ENCODE measurements at places on chromosomes 3 and 15. TPM values are rescaled to one million over a fixed set of nuclear protein-coding genes. Genes with fewer than 3 reads are reported as not detected.

DNA sequence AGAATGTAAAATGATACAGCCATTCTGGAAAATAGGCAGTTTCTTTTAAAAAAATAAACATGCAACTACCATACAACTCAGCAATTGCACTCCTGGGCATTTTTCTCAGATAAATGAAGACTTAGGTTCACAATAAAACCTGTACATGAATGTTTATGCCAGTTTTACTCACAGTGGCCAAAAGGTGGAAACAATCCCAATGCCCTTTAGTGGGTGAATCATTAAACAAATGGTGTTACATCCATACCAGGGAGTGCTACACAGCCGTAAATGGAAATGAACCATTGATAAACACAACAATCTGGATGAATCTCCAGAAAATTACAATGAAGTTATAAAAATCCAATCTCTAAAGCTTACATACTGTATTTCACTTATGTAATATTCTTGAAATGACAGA is 140.3 kb downstream of the ADAMTSL3 start:
- no peak for DNase-seq

Gene IL12A
- 0.32 TPM for total RNA-seq

DNA sequence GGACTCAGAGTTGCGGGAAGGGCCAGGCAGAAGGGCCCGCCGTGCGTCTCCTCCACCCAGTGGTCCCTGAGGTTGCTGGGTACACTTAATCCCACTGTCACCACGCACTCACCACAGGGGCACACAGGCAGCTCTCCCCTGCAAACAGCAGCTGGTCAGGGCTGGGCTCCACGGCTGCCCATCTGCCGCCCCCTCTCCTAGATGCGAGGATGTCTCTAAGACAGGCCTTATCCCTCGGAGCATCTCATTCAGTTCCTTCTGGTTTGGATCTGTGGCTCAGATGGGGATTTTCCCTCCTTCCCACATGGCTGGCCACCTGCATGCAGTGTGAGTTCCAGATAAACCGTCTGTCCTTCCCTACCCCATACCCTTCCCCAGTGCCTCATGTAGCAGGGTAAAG is 26.3 kb downstream of the MRPS11 start:
- DNase-seq = no peak

Gene ZNF774
- total RNA-seq = 4.9 TPM

GRCh38 chr3:143597774-143598652 is 250.3 kb downstream of the SLC9A9 start:
- DNase-seq = no peak

Gene MORC1
- not detected for total RNA-seq

Gene PPIP5K1
- 11.3 TPM for total RNA-seq

DNA sequence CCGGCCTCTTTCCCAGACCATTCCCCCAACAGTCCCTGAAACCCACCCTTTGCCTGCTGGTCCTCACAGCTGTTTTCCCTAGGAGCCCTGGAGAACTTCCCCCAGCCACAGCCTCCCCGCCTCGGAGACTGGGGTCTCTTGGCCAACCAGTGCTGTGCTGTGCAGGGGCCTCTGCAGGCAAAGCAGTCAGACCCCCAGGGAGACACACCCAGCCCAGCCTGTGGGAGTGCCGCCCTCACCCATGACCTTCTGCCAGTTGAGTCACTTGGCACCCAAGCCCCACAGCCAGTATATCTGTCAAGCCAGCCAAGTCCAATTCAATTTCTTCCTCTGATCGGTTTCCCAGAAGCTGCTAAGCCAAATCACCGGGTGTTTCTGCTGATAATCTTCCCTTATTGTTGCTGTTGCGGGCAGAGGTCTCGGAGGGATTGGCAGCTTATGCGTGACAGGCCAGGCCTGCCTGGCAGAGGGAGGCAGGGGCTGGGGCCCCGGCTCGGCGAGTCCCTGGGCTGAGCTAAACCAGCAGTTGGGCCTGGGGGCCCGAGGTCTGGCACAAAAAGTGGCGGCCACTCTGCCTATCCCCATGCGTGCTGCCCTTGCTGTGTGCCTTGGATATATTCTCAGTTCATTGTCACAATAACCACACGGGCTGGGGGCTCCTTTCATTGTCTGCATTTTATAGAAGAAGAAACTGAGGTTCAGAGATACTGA is 65.6 kb upstream of the SLC6A1 start:
- DNase-seq = no peak

All from left ventricle myocardium superior (tissue), 1 donor.